ENCODE measurements at places on chromosomes 2 and 18. TPM values are rescaled to one million over a fixed set of nuclear protein-coding genes. Genes with fewer than 3 reads are reported as not detected.

- no peaks in the 10 kb centered on the region for H3K36me3 ChIP-seq
- H3K27me3 ChIP-seq: no peaks in the 10 kb centered on the region
- no peaks in the 10 kb centered on the region for H3K4me1 ChIP-seq
- DNase-seq: no peak
- H3K27ac ChIP-seq: peak overlapping the region; percentile 13
Measured at GRCh38 chr2:175015340-175015739, 10.2 kb upstream of the CHN1 start.

GRCh38 chr18:78518805-78519204 is 460.8 kb upstream of the SALL3 start:
- no peaks in the 10 kb centered on the region for H3K27me3 ChIP-seq
- no peak overlapping the region for H3K4me3 ChIP-seq
- DNase-seq: no peak

GRCh38 chr18:2825613-2826175 is 21.1 kb upstream of the EMILIN2 start:
- H3K4me3 ChIP-seq: no peak overlapping the region
- no peaks in the 10 kb centered on the region for H3K27me3 ChIP-seq
- H3K27ac ChIP-seq: no peak overlapping the region
- DNase-seq: no peak

DNA sequence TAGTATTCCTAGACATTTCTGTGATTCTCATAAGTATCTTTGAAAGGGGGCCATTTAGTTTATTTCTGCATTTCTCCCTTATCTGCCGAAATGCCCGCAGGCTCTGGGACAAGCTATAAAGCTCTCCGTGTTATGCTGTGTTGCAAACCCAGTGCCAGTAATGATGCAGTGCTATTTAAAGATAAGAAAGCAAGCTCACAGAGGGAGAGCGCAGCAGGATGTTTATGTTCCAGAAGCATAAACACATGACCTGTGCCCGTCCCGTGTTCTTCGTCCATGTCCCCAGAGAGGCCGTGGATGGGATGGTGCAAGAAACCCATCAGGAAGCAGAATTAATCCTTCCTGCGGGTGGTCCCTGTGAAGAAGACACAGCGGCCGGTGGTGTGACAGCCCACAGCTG is 99.4 kb downstream of the NEDD4L start:
- H3K27me3 ChIP-seq: no peaks in the 10 kb centered on the region
- H3K36me3 ChIP-seq: no peaks in the 10 kb centered on the region
- peaks cover 2% of the 10 kb centered on the region for H3K4me1 ChIP-seq
- no peak overlapping the region for H3K4me3 ChIP-seq
- DNase-seq: no peak
- H3K27ac ChIP-seq: no peak overlapping the region

DNA sequence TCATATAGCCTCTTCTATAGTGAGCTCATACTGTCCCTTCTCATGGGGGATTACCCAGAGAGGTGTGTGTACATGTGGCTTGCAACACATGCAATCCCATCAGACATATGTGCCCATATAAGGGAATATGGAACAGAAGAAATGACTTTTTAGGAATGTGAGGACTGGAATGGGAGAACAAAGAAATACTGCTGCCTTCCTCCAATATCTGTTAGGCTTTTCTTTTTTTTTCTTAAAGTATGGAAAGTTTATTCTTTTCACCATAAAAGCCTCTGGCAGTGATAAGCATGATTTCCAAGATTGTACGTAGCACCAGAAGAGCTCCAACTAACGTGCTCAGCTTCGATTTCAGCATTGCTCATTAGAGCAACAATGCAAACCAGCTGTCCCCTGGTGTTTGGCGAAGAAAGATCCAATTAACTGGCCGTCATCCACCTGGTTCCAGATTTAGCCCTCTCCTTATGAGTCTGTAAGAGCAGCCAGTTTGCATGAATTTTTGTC is 113.6 kb downstream of the ADCYAP1 start:
- H3K36me3 ChIP-seq: no peaks in the 10 kb centered on the region
- H3K27ac ChIP-seq: no peak overlapping the region
- H3K4me1 ChIP-seq: peaks cover 14% of the 10 kb centered on the region
- no peak for DNase-seq
- no peaks in the 10 kb centered on the region for H3K27me3 ChIP-seq
- no peak overlapping the region for H3K4me3 ChIP-seq

GRCh38 chr2:6213056-6213780 is 521.0 kb downstream of the SOX11 start:
- no peak overlapping the region for H3K27ac ChIP-seq
- DNase-seq: no peak
- no peaks in the 10 kb centered on the region for H3K27me3 ChIP-seq
- H3K36me3 ChIP-seq: no peaks in the 10 kb centered on the region
- H3K4me1 ChIP-seq: no peaks in the 10 kb centered on the region

- no peaks in the 10 kb centered on the region for H3K4me1 ChIP-seq
- no peak for DNase-seq
- H3K27ac ChIP-seq: no peak overlapping the region
- H3K27me3 ChIP-seq: no peaks in the 10 kb centered on the region
- H3K36me3 ChIP-seq: no peaks in the 10 kb centered on the region
- H3K4me3 ChIP-seq: no peak overlapping the region
Measured at GRCh38 chr18:54696616-54697293, 105.7 kb downstream of the DYNAP start.

GRCh38 chr2:64179582-64180321 is 35.5 kb upstream of the PELI1 start:
- H3K27me3 ChIP-seq: no peaks in the 10 kb centered on the region
- H3K4me3 ChIP-seq: no peak overlapping the region
- H3K27ac ChIP-seq: no peak overlapping the region
- peaks cover 8% of the 10 kb centered on the region for H3K4me1 ChIP-seq

DNA sequence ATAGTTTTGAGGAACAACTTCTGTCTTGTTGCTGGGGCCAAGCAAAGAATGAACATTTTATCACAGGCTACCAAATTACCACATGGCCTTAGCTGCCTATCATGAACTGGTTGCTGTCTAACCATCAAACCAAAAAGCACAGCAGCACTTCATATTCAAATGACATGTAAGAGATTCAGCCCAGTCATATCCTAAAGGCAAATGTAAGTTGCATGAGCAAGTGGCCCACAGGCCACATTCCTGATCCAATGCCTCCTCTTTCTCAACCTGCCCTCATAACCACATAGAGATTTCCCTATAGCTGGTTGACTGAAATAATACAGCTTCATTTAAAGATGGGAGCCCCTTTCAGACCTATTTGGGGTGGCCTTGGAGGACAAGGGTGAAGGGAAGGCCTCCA is 572.3 kb downstream of the IRS1 start:
- DNase-seq: no peak
- H3K4me3 ChIP-seq: no peak overlapping the region
- no peaks in the 10 kb centered on the region for H3K4me1 ChIP-seq
- no peaks in the 10 kb centered on the region for H3K27me3 ChIP-seq

DNA sequence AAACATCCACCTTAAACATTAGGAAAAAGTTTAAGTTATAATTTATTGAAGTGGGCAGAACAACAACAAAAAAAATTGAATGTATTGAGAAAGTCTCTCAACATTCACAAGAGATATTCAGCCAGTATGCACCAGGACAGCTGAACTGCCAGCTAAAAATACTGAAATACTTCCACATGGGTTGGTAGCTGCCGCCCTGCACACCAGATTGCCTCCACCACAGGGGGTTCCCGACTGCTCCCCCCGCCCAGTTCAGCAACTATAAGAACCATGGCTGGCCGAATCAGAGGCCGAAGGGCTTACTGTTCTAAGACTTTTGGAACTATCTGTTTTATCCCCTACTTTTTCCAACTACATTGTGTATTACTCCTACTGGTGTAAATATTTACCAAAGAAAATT is 150.0 kb upstream of the LRP1B start:
- H3K4me1 ChIP-seq: no peaks in the 10 kb centered on the region
- H3K36me3 ChIP-seq: no peaks in the 10 kb centered on the region
- no peak overlapping the region for H3K27ac ChIP-seq

DNA sequence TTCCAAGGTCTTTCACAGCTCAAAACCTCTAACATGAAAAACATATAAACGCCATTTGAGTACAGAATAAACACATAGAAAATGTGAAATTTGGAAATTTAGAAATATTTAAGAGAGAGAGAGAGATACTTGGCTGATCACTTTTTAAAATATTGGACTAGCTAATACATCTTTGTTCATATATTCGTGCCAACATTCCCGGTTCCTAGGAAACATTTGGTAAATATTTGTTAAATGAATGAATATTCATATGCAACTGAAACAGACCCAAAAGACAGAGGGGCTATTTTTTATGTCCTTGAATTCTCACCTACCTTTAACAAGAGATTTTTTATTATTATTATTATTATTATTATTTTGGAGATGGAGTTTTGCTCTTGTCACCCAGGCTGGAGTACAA is 8.3 kb upstream of the COLEC12 start:
- no peak overlapping the region for H3K27ac ChIP-seq
- DNase-seq: no peak
- no peaks in the 10 kb centered on the region for H3K4me1 ChIP-seq
- H3K4me3 ChIP-seq: no peak overlapping the region
- no peaks in the 10 kb centered on the region for H3K36me3 ChIP-seq
- no peaks in the 10 kb centered on the region for H3K27me3 ChIP-seq

- H3K27ac ChIP-seq: no peak overlapping the region
- peak overlapping the region; percentile 90 for H3K4me3 ChIP-seq
- H3K4me1 ChIP-seq: peaks cover 20% of the 10 kb centered on the region
- peaks cover 4% of the 10 kb centered on the region for H3K36me3 ChIP-seq
Measured at GRCh38 chr2:130373808-130374365, 18.0 kb downstream of the PTPN18 start.

DNA sequence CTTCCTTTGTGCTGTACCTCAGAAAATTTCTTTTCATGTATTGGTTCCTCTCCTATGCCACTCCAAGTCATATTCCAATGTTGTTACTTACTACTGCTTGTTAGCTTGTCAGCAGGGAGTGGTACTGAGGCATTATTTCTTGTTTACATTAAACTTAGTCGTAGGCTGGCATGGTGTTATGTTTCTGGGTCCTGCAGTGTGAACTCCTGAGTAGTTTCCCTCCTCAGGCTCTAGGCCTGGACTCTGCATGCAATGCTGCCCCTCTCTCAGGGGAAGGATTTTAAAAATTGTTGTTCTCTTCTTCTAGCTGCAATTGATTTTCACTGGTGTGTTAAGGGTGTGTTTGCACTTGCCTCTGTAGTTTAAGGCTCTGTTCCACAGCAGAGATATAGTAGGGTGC is 671.6 kb downstream of the PLCL1 start:
- no peaks in the 10 kb centered on the region for H3K4me1 ChIP-seq
- H3K36me3 ChIP-seq: no peaks in the 10 kb centered on the region
- H3K27me3 ChIP-seq: no peaks in the 10 kb centered on the region
- no peak overlapping the region for H3K4me3 ChIP-seq
- no peak overlapping the region for H3K27ac ChIP-seq
- no peak for DNase-seq

DNA sequence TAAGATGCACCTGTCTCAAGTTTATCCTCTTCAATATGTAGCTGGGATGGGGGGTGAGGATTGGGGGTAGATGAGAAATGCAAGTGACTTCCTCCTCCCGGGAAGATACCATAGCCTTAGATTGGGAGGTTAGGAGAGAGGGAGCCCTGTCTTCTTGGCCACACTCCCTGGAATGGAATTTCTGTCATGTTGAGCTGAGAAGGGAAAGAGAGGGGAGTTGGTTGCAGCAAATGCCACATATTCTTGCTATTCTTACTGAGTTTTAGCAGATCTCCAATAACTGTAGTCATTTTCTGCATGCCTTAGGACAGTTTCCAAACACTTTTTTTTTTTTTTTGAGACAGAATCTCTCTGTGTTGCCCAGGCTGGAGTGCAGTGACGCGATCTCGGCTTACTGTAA is 35.9 kb downstream of the TAF4B start:
- DNase-seq: no peak
- no peaks in the 10 kb centered on the region for H3K4me1 ChIP-seq
- H3K27me3 ChIP-seq: no peaks in the 10 kb centered on the region

CSRNP3 gene
- total RNA-seq: 1.9 TPM

KIAA2012 gene
- not detected for total RNA-seq

EVA1A gene
- 41.9 TPM for total RNA-seq

NEDD4L gene
- total RNA-seq: 192 TPM
